ENCODE measurements at places on chromosomes 4 and X.
A peak's percentile ranks its signal among the peaks of the same experiment; 100 is the strongest.

GRCh38 chr4:181365671-181366070, 877.5 kb upstream of the TENM3 start:
- DNase-seq = no peak

- DNase-seq = no peak
Measured at GRCh38 chr4:16739997-16740624, 158.3 kb downstream of the LDB2 start.

- no peak for DNase-seq
Measured at GRCh38 chr4:126375462-126376054, 1060.8 kb downstream of the FAT4 start.

DNA sequence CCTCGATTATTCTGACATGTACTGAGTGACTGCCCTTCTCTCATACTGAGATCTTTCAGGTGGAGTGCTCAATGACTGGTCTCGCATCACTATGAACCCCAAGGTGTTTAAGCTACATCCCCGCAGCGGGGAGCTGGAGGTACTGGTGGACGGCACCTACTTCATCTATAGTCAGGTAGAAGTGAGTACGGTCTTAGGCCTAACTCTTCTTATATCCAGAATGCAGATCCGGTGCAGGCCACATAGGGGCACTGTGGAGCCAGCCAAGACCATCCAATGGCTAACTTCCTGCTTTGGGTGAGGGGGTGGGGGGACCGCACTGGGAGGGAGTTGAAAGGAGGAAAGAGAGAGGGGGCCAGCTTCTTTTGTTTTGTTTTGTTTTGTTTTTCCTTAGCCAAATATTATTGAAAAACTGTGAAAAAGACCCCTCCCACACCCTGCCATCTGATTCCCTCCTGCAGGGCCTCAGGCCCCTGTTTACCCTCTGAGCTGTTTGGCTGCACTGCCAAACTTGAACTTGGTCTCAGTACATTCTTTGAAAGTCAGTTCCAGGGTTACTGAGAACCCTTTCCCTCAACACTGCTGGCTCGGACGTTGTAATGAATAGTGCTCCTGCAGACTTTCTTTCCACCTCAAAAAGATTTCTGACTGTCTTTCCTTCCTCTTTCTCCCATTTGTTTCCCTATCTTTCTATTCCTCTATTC, 16.2 kb downstream of the AWAT2 start:
- DNase-seq = no peak

DNA sequence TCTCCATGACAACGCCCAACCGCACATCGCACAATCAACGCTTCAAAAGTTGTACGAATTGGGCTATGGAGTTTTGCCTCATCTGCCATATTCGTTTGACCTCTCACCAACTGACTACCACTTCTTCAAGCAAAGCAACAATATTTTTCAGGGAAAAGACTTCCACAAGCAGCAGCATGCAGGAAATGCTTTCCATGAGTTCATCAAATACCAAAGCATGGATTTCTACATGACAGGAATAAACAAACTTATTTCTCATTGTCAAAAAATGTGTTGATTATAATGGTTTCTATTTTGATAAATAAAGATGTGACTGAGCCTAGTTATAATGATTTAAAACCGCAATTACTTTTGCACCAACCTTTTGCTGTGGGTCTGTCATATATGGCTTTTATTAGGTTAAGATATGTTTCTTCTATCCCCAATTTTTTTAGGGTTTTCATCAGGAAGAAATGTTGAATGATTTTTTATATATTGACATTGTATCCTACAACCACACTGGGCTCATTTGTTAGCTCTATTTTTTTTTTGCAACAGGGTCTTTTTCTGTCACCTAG, 138.4 kb downstream of the PWWP3B start:
- DNase-seq = no peak

- DNase-seq = no peak
Measured at GRCh38 chr4:145566086-145566708, 53.0 kb upstream of the MMAA start.

DNA sequence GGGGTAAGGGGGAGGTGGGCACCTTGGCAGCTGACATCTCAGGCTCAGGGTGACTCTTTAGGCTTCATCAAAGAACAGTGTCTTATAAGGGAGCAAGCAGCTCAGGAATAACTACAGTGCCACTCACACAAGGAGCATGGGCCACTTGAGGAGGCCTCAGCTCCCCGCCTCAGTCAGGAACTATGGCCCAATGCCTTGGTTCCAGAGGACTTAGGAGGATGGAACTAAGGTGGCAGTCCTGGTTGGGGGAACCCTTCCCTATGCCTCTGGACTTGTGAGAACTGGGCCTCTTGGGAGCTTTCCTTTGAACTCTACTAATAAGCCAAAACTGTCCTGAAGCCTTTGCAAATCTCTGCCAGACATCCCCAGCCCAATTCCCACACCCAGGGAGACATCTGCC, 160.6 kb downstream of the EFNB1 start:
- no peak for DNase-seq

DNA sequence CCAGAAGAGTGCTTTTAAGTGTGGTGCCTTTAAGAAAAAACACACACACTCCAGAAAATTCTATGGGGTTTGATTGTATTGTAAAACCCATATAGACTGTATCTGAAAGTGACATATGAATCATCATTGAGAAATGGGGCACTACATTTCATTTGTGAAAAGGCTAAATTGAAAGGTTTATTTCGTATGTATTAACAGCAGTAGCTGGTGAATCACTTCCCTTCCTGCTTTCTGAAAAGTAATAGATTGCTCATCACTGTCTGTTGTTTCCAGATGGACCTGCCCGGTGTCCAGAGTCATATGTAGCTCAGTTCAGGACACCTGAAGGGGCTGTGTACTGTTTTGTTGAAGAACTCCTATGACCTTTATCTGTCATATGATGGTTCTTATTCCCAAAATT, 28.1 kb upstream of the HPRT1 start:
- DNase-seq = no peak

GRCh38 chr4:15354371-15355297, 73.2 kb upstream of the C1QTNF7 start:
- DNase-seq = no peak

DNA sequence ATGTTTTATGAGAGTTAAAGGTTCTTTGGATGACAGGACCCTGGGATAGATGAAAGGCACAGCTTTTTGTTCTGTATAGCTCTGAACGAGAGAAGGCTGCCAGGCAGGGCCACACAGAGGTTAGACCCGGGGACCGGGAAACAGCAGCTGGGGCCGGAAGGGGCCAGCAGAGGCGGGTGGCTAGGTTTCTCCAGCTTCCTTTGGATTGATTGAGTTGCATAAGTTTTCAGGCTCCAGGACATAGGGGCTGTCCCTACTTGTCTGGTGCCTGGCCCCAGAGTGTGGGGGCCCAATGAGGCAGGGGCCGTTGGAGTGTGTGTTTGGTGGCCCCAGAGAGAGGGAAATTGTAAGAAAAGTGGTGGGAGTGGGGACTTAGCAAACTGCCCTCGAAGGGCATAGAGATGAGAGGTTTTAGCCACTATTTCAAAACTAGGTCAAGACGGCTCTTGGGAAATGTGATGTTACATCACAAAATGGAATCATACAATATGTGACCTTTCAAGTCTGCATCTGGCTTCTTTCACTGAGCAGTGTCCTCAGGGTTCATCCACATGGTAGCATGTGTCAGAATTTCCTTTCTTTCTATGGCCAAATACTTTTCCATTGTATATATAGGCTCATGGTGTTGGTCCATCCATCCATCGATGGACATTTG, 3.7 kb downstream of the ZFP92 start:
- DNase-seq = no peak

GRCh38 chrX:53288189-53288588, 6.8 kb upstream of the IQSEC2 start:
- no peak for DNase-seq

DNA sequence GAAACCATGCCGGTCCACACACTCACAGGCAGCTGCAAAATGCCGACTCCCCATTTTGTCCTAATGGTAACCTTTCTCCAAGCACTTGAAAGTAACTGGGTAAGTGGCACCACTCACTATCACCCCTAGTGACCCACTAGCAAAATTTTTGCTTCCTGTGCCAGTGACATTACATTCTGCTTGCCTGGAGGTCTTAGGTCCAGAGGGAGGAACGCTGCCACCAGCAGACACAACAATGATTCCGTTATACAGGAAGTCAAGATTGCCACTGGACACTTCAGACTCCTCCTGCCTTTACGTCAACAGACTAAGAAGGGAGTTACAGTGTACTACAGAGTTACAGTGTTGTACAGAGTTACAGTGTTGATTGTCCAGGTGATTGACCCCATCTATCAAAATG, 11.8 kb upstream of the TMEM192 start:
- DNase-seq = no peak

- no peak for DNase-seq
Measured at GRCh38 chrX:1281521-1281920, 12.9 kb downstream of the CSF2RA start.

GRCh38 chr4:161466316-161466715, 697.5 kb downstream of the FSTL5 start:
- DNase-seq = no peak

- DNase-seq = no peak
Measured at GRCh38 chrX:14173873-14174272, 144.2 kb upstream of the GEMIN8 start.

GRCh38 chrX:131072871-131073571, 14.9 kb downstream of the ARHGAP36 start:
- no peak for DNase-seq

- DNase-seq = no peak
Measured at GRCh38 chr4:17701882-17702281, 79.5 kb downstream of the FAM184B start.

DNA sequence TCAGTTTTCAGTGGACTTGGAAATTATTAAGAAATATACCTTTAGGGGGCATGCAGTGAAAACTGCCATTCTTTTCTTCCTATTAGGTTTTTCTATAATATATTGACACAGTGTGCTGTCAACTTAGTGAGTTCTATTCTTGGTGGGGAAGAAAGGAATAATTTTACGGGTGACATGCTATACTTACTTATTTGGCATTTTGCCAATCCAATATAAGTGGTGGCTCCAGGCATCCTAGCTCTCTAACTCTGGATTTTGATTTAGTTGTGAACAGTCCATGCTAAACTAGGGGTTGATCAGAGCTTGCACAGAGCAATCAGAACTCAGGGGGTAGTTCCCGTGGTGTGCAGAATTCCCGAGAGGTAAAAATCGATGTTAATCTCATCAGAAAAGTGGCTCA, 277.7 kb upstream of the FTHL17 start:
- no peak for DNase-seq

DNA sequence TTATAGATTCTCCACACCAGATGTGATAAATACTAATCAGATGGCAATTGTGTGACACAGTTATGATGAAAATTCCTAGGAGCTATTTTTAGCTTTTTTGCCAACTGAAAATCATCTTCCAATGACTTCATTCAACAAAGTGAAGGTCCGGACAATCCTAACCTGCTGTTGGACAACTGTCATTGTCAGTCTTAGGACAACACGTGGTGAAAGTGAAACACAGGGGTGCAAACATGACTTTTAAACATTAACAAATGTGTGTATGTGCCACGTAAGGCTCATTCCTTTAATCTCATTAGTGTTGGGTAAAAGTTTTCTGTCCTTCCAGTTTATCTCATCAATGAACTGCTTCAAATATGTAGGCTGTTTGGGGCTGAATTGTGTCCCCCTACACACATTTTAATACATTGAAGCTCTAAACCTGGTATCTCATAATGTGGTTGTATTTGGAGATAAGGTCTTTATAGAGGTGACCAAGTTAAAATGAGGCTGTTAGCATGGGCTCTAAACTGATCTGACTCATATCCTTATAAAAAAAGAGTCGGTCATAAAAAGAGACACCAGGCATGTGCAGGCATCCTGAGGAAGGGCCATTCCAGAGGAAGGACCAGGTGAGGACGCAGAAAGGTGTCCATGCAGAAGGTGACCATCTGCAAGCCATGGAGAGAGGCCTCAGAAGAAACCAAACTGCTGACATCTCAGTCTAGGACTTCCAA, 41.2 kb upstream of the SMAD1 start:
- DNase-seq = no peak

DNA sequence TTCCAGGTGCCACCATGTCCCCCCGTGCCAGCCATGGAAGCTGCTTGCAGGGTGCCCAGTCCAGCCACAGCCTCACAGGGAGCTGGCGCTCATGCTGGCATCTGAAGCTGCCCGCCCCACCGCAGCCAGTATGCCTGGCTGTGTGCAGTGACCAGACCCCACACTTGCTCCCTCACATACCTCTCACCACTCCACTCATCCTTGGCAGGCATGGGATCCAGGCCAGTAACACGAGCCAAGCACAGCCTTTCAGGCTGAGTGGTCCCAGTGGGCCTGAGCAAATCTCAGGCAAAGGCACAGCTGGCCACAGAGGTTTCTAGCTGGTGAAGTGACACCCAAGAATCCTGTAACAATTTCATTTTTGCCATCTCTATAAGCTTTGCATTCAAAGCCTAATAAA, 48.4 kb upstream of the SEC24B start:
- no peak for DNase-seq

DNA sequence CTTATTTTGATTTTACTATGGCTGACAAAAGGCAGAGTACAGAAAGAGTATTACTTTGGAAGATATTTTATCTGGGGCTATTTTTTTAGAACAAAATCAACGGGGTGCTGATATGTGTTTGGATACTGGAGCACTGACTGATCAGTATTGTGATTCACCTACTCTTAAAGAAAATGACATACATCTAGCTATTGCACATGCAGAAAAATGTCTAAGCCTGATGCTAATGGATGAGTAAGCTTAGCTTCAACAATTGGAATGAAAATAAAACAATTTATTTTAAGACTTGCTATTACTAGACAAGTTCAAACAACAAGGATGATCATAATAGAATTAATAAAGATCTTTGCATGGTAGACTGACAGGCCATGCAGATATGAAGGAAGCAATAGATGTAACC, 262.0 kb downstream of the PPP1R2C start:
- no peak for DNase-seq

DNA sequence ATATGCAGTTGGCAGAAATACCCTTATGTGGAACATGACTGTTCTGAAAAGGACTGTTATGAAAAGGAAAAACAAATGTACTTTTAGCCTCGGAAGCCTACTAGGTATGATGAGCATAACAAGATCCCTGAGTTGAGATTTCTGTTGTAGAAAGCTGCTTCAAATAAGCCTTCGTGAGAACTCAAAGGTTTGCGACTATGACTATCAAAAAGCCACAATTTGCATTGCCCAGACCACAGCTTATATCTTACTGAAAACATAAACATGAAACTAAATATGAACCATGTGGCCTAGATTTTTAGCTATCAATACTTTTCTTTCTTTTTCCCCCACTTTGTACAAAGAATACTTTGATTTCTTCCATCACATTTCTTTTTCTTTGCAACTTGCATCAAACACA, 398.2 kb upstream of the LCORL start:
- no peak for DNase-seq

DNA sequence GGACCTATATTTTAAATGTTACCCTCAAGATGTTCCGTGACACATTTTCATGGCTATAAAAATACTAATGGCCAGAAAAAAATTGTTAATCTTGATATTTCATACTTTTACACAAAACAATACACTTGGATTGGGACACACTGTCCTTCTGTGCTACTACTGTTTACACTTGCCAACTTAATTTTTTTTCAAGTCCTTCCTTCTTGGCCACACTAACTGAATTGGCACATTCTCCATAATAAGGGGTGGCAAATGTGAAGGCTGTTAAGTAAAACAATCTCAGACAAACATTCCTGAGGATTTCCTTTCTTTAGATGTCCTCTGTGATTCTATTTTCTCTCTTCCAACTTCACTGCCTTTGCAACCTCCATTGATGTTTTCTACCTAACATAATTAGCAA, 225.8 kb downstream of the IQCM start:
- no peak for DNase-seq

GRCh38 chr4:111475001-111475400, 670.3 kb upstream of the FAM241A start:
- peak; percentile 5 for DNase-seq

- no peak for DNase-seq
Measured at GRCh38 chr4:184413261-184414046, 60.9 kb downstream of the IRF2 start.

- no peak for DNase-seq
Measured at GRCh38 chrX:123311486-123311885, 127.4 kb downstream of the GRIA3 start.
